ENCODE measurements at places on chromosomes 2 and 18.

GRCh38 chr2:79993144-79993543 lies 311.4 kb downstream of the LRRTM1 start:
- DNase-seq = no peak
- H3K27ac ChIP-seq = no peak overlapping the region
- no peaks in the 10 kb centered on the region for H3K4me1 ChIP-seq
- H3K36me3 ChIP-seq = no peaks in the 10 kb centered on the region
- H3K4me3 ChIP-seq = no peak overlapping the region

DNA sequence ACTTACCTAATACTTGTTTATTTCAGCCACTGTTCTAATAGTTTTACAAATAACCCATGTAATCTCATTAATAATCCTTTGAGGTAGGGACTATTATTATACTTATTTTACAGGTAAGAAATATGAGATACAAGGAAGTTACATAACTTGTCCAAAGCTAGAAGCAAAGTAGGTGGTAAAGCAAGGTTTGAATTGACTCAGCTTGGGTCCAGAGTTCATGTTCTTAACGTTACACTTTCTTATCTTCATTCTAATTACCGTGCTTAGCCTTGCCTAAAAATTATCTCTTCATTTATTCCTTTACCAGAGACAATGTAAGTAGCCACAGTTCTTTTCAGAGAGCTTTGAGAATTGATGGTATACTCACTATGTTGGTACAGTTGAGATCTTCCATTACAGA lies 743.6 kb downstream of the KCNJ3 start:
- DNase-seq = no peak
- H3K4me3 ChIP-seq = no peak overlapping the region
- no peaks in the 10 kb centered on the region for H3K36me3 ChIP-seq

- no peaks in the 10 kb centered on the region for H3K36me3 ChIP-seq
- no peak for DNase-seq
- H3K27ac ChIP-seq = no peak overlapping the region
- no peak overlapping the region for H3K4me3 ChIP-seq
- no peaks in the 10 kb centered on the region for H3K27me3 ChIP-seq
- H3K4me1 ChIP-seq = no peaks in the 10 kb centered on the region
Measured at GRCh38 chr2:191556463-191556862, 121.5 kb upstream of the NABP1 start.

DNA sequence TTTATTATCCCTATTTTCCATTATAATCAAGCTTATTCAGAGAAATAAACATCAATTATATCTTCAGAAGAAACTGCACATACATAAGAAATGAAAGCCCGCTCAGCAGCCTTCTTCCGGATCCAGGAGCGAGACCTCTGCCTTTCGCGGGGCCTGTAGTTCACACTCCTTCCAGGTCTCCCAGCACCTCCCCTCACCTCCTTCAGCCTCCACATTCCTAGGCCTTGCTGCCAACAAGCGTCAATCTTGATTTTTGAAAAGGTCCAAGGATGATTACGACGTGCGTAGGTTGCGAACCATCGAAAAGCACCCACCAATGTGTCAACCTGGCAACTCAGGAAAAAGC lies 355 bp upstream of the KIDINS220 start:
- H3K27ac ChIP-seq = no peak overlapping the region
- H3K4me3 ChIP-seq = no peak overlapping the region
- no peaks in the 10 kb centered on the region for H3K36me3 ChIP-seq

GRCh38 chr2:164778723-164779122 lies 62.9 kb downstream of the COBLL1 start:
- no peak overlapping the region for H3K4me3 ChIP-seq
- peaks cover 11% of the 10 kb centered on the region for H3K4me1 ChIP-seq
- DNase-seq = no peak
- H3K36me3 ChIP-seq = no peaks in the 10 kb centered on the region

GRCh38 chr2:98522854-98523253 lies 78.2 kb downstream of the INPP4A start:
- H3K4me1 ChIP-seq = no peaks in the 10 kb centered on the region
- peaks cover 9% of the 10 kb centered on the region for H3K36me3 ChIP-seq
- H3K4me3 ChIP-seq = no peak overlapping the region
- no peak overlapping the region for H3K27ac ChIP-seq

- H3K36me3 ChIP-seq = peaks cover 3% of the 10 kb centered on the region
- H3K27ac ChIP-seq = no peak overlapping the region
- H3K27me3 ChIP-seq = no peaks in the 10 kb centered on the region
- no peak for DNase-seq
- H3K4me3 ChIP-seq = no peak overlapping the region
- no peaks in the 10 kb centered on the region for H3K4me1 ChIP-seq
Measured at GRCh38 chr2:179107737-179108136, 57.8 kb upstream of the CCDC141 start.

DNA sequence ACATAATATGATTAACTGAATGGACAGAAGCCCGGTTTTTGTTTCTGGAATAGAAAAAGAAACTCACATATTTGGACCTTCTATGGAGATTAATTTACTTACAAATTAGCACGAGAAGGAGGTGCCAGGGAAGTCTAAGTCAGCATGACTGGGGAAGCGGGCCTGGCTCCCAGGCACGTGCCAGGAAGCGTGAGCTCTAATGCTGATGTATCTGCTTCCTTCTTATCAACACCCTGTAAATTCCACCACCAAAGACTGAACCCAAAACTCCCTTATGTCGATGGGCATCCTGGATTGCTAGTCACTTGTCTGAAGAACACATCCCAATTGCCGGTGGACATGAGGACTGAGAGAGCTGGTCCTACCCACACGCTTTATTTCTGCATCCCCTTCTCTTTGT lies 134.5 kb downstream of the GALNT14 start:
- DNase-seq = no peak
- H3K27ac ChIP-seq = no peak overlapping the region
- H3K4me1 ChIP-seq = no peaks in the 10 kb centered on the region

GRCh38 chr2:105129722-105130232 lies 91.9 kb downstream of the MRPS9 start:
- no peak overlapping the region for H3K27ac ChIP-seq
- H3K36me3 ChIP-seq = no peaks in the 10 kb centered on the region
- no peaks in the 10 kb centered on the region for H3K27me3 ChIP-seq
- peak; percentile 71 for DNase-seq
- no peak overlapping the region for H3K4me3 ChIP-seq
- H3K4me1 ChIP-seq = no peaks in the 10 kb centered on the region

- H3K36me3 ChIP-seq = no peaks in the 10 kb centered on the region
- no peak overlapping the region for H3K27ac ChIP-seq
- no peaks in the 10 kb centered on the region for H3K27me3 ChIP-seq
- H3K4me1 ChIP-seq = no peaks in the 10 kb centered on the region
- DNase-seq = no peak
- H3K4me3 ChIP-seq = no peak overlapping the region
Measured at GRCh38 chr2:44836916-44837315, 104.6 kb upstream of the SIX3 start.

DNA sequence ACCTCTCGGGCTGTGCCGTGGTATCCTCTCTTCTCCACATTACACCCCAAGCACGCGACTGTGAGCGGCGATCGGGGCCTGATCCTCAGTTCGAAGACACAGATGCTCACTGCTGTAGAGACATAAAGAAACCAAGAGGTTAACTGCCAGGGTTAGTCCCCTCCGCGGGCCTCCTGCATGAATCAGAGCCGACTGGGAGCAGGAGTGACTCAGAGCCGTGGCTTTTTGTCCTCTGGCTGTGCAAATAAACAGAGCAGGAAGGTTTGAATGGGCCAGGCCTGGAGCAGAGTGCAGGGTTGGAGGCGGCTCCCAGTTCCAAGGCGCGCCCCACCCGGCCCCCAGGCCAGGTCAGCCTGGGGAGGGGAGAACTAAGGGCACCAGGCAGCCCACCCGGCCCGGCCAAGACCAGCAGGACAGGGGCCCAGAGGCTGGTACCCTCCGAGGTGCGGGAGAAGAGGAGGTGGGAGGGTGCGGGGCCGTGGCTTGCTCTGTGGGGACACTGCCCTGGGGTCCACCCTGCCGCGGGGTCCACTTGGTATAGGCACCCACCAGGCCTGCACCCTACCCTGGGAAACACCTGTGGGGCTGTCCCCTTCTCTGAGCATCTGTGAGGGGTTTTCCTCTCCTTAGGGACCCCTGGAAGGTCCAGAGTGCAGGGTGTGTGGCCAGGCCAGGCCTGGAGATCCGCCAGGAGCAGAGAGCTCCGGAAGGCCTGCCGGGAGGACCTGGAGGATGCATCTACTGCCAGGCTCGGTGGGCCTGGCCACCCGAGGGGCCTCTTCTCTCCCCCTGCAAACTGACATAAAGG lies 16.5 kb downstream of the TWIST2 start:
- H3K4me1 ChIP-seq = peaks cover 25% of the 10 kb centered on the region
- H3K36me3 ChIP-seq = no peaks in the 10 kb centered on the region
- H3K4me3 ChIP-seq = no peak overlapping the region
- peak; percentile 92 for DNase-seq

- H3K4me1 ChIP-seq = no peaks in the 10 kb centered on the region
- no peaks in the 10 kb centered on the region for H3K27me3 ChIP-seq
- no peaks in the 10 kb centered on the region for H3K36me3 ChIP-seq
- peak; percentile 3 for DNase-seq
- no peak overlapping the region for H3K27ac ChIP-seq
Measured at GRCh38 chr18:53991805-53992204, 232.7 kb downstream of the MBD2 start.

DNA sequence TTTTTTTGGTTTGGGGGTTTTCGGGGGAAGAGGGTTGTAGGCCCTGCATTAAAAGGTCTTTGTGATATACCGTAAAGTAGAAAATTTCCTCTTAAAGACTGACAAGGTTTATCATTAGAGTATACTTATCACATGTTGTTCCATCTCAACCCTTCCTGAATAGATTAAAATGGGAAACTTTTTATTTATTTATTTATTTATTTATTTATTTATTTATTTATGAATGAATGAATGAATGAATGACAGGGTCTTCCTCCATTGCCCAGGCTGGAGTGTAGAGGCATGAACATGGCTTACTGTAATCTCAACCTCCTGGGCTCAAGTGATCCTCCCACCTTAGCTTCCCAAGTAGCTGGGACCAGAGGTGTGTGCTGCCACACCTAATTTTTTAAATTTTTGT lies 48.5 kb upstream of the SLC3A1 start:
- H3K27me3 ChIP-seq = no peaks in the 10 kb centered on the region
- H3K4me3 ChIP-seq = no peak overlapping the region
- H3K36me3 ChIP-seq = peaks cover 5% of the 10 kb centered on the region
- H3K4me1 ChIP-seq = no peaks in the 10 kb centered on the region

DNA sequence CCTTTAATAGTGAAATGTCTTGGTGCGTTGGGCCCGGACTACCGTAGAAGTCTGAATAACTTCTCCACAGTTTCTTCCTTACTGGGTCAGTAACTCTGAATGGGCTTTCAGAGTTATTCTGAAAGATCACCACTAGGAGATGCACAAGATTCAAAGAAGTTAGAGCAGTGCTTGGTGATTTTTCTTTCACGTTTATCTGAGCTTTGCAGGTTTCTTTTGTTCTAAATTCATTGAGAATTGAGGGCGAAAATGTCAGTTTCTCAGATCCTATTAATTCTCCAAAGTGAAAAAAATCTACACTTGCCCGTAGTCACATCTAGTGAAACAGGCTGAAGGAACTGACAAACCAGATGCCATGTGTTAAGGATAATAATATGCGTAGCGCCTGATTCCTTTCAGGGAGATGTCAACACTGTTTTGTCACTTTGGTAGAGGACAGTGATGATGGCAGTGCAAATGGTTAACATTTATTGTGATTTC lies 70.1 kb downstream of the QPCT start:
- no peak for DNase-seq
- peaks cover 4% of the 10 kb centered on the region for H3K4me1 ChIP-seq
- H3K4me3 ChIP-seq = no peak overlapping the region
- no peaks in the 10 kb centered on the region for H3K27me3 ChIP-seq
- no peaks in the 10 kb centered on the region for H3K36me3 ChIP-seq
- H3K27ac ChIP-seq = peak overlapping the region; percentile 11

GRCh38 chr2:28643327-28643726 lies 108.3 kb upstream of the PPP1CB start:
- no peaks in the 10 kb centered on the region for H3K27me3 ChIP-seq
- no peaks in the 10 kb centered on the region for H3K36me3 ChIP-seq
- DNase-seq = peak; percentile 92
- H3K4me3 ChIP-seq = no peak overlapping the region

- no peaks in the 10 kb centered on the region for H3K36me3 ChIP-seq
- H3K4me3 ChIP-seq = no peak overlapping the region
- H3K4me1 ChIP-seq = no peaks in the 10 kb centered on the region
- DNase-seq = no peak
- no peaks in the 10 kb centered on the region for H3K27me3 ChIP-seq
Measured at GRCh38 chr2:198587741-198588140, 783.3 kb downstream of the PLCL1 start.

- no peaks in the 10 kb centered on the region for H3K36me3 ChIP-seq
- H3K27ac ChIP-seq = no peak overlapping the region
- no peaks in the 10 kb centered on the region for H3K27me3 ChIP-seq
Measured at GRCh38 chr18:79440316-79441110, 44.8 kb downstream of the NFATC1 start.

- no peak overlapping the region for H3K27ac ChIP-seq
- no peak for DNase-seq
- H3K4me3 ChIP-seq = no peak overlapping the region
Measured at GRCh38 chr2:157849591-157849990, 26.5 kb downstream of the ACVR1 start.

GRCh38 chr2:19886261-19886660 lies 15.5 kb downstream of the TTC32 start:
- no peak overlapping the region for H3K4me3 ChIP-seq
- DNase-seq = no peak
- H3K36me3 ChIP-seq = no peaks in the 10 kb centered on the region
- H3K4me1 ChIP-seq = no peaks in the 10 kb centered on the region
- no peak overlapping the region for H3K27ac ChIP-seq
- H3K27me3 ChIP-seq = no peaks in the 10 kb centered on the region

DNA sequence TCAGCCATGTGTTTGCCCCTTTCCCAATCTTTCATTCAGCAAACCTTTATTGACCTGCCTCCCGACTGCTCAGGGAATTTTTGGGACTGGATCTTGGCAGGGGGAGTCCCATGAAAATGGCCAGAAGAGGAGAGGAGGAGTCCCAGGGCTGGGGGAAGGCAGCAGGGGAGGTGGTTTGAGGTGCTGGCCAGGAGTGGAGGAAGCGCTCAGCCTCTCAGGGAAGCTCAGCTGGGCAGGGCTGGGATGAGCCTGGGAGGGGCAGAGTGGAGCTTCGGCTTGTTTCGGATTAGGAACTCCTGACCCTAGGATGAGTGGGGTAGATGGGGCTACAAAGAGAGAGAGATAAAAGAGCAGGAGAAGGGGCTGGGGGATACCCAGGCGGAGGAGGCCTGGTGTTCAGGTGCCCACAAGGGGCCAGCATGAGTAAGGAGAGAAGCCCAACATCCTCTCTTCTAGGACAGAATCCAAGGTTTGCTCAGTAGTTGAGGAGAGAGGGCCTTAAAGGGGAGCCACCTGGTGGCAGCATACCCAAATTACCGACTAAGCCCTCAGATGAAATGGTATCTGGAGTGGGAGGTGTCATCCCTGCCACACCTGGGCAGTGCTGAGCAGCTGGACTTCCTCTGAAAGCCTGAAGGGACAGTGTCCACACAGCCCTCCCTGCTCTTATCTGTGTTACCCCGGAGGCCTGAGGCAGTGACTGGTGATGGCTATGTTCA lies 91.1 kb downstream of the INHBB start:
- H3K27ac ChIP-seq = no peak overlapping the region
- no peak overlapping the region for H3K4me3 ChIP-seq
- peaks cover 11% of the 10 kb centered on the region for H3K27me3 ChIP-seq

GRCh38 chr2:64838817-64839216 lies 150.4 kb upstream of the SLC1A4 start:
- DNase-seq = peak; percentile 36
- H3K27me3 ChIP-seq = no peaks in the 10 kb centered on the region
- H3K4me3 ChIP-seq = no peak overlapping the region
- no peaks in the 10 kb centered on the region for H3K4me1 ChIP-seq
- H3K27ac ChIP-seq = no peak overlapping the region
